Fibroblast of the conjunctiva (primary cell): ENCODE measurements at places on chromosomes 6 and 20.
A peak's percentile ranks its signal among the peaks of the same experiment; 100 is the strongest.

GRCh38 chr6:125346926-125347563, 45.3 kb upstream of the HDDC2 start:
- DNase-seq = no peak

GRCh38 chr6:112683926-112684325, 336.8 kb downstream of the RFPL4B start:
- DNase-seq = peak; percentile 95

- DNase-seq = no peak
Measured at GRCh38 chr20:58389968-58390658, 1.1 kb downstream of the VAPB start.

- DNase-seq = no peak
Measured at GRCh38 chr20:13291157-13291556, 70.1 kb downstream of the ISM1 start.

DNA sequence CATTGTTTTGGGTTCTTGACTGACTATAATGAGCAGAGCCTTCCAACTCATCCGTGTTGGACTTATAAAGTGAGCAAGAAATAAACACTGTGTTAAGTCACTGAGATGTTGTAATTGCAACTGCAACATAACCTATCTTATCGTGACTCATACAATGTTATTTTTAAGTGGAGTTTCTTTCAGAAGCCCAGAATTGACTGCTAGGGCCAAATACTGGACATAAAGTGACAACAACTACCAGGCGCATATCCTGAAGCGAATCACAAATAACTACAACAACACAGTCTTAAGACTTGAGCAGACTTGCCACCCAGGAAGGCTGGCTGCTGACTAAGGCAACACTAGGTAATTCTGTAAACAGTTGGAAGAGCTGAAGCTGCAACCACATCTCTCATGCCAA, 326.6 kb downstream of the COL12A1 start:
- peak; percentile 66 for DNase-seq

- no peak for DNase-seq
Measured at GRCh38 chr20:434661-435419, 26.7 kb downstream of the RBCK1 start.
